ENCODE measurements at places on chromosomes 1 and 21.
A peak's percentile ranks its signal among the peaks of the same experiment; 100 is the strongest.

DNA sequence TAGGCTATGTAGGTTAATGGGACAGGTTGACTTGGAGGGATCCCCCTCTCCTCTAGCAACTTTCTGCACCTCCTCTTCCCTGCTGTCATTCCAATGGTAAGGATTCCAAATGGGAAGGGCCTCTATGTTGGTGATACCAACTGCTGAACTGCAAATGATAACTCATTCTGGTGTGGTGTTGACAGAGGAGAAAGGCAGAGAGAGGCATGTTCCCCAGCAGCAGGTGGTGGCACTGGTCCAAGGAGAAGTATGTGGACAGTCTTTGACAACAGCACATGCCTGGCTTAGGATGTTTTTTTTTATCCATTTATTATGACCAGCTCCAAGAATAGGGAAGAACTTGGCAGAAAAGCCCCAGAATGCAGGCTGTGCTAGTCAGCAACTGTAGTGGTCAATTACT, 19.6 kb upstream of the SPAG17 start:
- DNase-seq: peak; percentile 51

DNA sequence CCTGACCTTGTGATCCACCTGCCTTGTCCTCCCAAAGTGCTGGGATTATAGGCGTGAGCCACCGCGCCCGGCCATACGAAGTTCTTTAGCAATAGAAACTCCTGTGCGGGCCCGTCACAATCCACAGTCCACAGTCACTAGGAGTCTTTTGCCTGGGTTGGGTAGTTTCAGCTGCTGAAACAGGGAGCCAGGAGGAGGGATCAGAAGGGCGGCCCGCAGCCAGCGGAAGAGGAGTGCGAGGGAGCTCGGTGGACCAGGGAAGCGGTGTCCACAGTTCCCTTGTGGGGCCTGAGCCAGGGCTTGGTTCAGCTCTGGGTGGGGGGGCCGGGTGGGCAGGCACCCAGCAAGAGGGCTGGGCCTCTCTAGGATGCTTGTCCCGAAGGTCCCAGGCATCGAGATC, 17.9 kb upstream of the HSPG2 start:
- DNase-seq: no peak

DNA sequence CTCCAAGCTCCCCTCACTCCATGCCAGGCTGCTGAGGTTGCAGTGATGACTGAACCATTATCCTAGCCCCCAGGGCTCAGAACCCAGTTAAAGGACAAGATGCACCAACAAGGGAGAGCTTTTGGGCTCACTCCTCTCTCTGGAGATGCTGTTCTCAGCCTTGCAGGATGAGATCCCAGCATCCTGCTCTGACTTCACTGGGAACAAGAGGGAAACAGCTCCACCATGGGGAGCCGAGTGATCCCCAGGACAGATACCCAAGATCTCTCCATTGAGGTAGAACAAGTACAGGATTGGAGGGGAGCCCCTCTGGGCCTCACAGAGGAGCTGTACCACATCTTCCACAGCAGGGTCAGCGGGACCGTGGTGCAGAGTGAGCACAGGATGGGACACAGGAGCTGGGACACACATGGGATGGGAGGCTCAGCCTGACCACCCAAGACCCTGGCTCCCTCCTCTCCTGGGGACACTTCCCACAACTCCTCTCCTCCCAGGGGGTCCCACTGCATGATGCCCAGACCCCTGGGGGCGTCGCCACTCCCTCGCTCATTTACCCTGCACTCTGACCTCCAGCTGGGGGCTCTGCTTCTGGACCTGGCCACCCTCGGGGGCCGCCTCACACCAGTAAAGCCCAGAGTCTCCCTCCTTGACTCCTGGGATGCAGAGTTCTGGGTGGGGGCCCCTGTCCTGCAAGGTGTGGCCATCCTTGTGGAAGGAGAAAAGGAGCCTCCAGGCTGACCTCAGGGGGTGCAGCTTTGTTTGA, 18.6 kb upstream of the SLAMF9 start:
- DNase-seq: no peak

GRCh38 chr1:38029685-38030511, 16.7 kb downstream of the POU3F1 start:
- peak; percentile 78 for DNase-seq

GRCh38 chr1:162667381-162668080, 35.3 kb downstream of the DDR2 start:
- no peak for DNase-seq
